Endothelial cell of umbilical vein (primary cell): ENCODE measurements at places on chromosomes 16 and 17. TPM values are rescaled to one million over a fixed set of nuclear protein-coding genes. Genes with fewer than 3 reads are reported as not detected.

GRCh38 chr17:17669580-17670235 is 11.6 kb upstream of the RAI1 start:
- no peaks in the 10 kb centered on the region for H3K36me3 ChIP-seq
- H3K27ac ChIP-seq = no peak overlapping the region
- H3K4me1 ChIP-seq = no peaks in the 10 kb centered on the region
- H3K4me3 ChIP-seq = no peak overlapping the region

DNA sequence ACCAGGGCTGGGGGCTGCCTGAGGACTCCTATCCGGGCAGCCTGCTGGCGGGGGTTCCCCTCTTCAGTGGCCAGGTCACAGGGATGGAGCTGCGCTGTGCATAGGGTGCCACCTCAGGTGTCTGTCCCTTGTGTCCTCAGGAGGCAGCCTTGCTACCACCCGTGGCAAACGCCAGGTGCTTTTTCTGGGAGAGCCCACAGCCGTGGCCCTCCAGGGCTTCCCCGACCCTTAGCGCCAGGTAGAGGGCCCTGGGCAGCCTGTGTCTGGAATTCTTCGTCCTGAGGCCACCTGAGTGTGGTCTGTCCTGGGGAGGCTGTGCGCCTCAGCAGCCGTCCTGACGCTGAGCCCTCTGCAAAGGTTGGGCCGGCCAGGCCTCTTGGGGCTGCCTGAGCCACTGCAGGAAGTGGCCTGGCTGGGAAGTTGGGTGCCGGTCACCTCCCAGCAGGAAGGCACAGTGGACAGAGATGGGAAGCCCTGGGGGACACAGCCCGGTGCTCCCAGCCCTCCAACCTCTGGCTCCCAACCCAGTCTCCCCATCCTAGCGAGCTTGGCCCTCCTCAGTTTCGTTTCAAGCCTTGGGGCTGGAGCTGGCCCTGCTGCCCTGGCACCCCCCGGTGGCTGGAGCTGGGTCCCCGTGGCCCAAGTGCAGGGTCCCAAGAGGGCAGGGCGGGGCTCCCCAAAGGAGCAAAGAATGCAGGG is 7.6 kb upstream of the BAIAP3 start:
- H3K4me1 ChIP-seq = no peaks in the 10 kb centered on the region
- H3K4me3 ChIP-seq = no peak overlapping the region
- no peaks in the 10 kb centered on the region for H3K27me3 ChIP-seq
- no peak overlapping the region for H3K27ac ChIP-seq
- DNase-seq = no peak

DNA sequence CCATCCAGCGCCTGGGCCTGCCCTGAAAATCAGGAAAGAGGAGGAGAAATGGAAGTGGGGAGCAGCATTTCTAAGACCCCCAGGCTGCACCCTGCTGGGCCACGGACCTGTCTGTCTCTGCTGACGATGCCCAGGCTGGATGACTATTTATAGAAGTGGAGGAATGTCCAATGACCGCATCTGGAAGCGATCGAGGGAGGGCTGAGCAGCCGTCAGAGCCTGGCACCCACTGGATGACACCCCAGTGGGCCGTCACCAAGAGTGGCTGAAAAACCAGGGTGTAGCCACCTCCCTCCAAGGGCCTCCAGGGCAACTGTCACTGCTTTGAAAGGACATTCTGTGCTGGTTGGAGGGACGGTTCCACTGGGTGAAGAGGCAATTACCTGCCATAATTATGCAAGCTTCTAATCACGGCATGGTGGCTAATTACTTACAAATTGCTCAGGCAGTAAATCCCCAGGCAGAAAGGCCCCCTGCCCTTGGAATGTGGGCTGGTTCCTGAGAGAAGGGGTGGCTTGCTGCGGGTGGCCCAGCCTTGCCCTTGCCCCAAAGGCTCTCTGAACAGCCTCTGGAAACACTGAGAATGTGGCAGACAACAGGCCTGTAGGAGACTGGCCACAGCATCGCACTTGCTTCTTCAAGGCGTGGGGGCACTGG is 332.1 kb downstream of the C16orf95 start:
- H3K36me3 ChIP-seq = no peaks in the 10 kb centered on the region
- no peaks in the 10 kb centered on the region for H3K27me3 ChIP-seq
- no peak overlapping the region for H3K27ac ChIP-seq
- DNase-seq = no peak
- no peak overlapping the region for H3K4me3 ChIP-seq
- no peaks in the 10 kb centered on the region for H3K4me1 ChIP-seq

GRCh38 chr17:40074871-40075200 is 12.1 kb downstream of the THRA start:
- H3K4me1 ChIP-seq = peaks cover 18% of the 10 kb centered on the region
- no peaks in the 10 kb centered on the region for H3K27me3 ChIP-seq
- no peak overlapping the region for H3K27ac ChIP-seq
- peaks cover 10% of the 10 kb centered on the region for H3K36me3 ChIP-seq

- no peak overlapping the region for H3K27ac ChIP-seq
- no peaks in the 10 kb centered on the region for H3K27me3 ChIP-seq
- H3K4me1 ChIP-seq = peaks cover 20% of the 10 kb centered on the region
- no peak for DNase-seq
- no peak overlapping the region for H3K4me3 ChIP-seq
Observed at GRCh38 chr16:77663711-77664110, 58.6 kb upstream of the NUDT7 start.

- peaks cover 5% of the 10 kb centered on the region for H3K27me3 ChIP-seq
- H3K4me3 ChIP-seq = no peak overlapping the region
- H3K4me1 ChIP-seq = no peaks in the 10 kb centered on the region
- no peaks in the 10 kb centered on the region for H3K36me3 ChIP-seq
- DNase-seq = no peak
Observed at GRCh38 chr16:80887062-80887461, 82.7 kb upstream of the CDYL2 start.

DNA sequence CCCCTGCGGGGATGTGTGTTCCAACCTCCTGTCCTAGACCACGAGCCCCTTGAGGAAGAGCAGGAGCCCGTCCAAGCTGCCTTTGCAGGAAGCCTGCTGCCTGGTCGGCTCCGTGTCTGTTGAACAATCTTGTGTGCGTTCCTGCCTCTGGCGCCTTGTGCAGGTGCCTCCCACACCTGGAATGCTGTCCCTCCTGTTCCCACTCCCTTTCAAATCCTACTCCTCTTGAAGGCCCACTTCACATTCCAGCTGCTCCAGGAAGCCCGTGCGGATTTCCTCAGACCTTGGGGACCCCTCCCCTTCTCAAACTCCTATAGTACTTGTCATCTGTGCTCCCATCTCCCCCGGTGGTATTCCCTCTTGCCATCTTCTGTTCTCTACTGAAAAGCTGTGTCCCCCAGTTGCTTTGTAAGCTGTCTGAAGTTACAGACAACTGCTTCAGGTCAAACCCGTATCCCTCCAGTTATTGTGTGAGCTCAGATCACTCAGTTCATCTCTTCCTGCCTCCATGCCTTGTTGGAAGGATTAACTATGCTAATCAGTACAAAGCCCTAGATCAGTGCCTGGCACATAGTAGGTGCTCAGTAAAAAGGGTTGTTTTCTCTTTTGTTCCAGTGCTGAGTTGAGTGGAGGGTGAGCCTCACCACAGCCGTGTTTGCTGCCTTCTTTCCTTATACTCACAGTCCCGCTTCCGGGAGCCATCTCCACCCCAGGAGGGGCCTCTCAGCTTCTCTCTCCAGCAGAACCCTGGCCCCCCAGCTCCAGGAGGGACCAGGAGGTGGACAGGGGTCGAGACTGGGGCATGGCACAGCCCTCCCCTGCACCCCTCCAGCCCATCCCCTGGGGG is 241.8 kb upstream of the CIBAR2 start:
- no peak overlapping the region for H3K4me3 ChIP-seq
- no peaks in the 10 kb centered on the region for H3K36me3 ChIP-seq
- H3K4me1 ChIP-seq = peaks cover 5% of the 10 kb centered on the region
- no peak for DNase-seq

GRCh38 chr17:32483451-32484019 is 3.3 kb upstream of the CDK5R1 start:
- H3K36me3 ChIP-seq = peaks cover 24% of the 10 kb centered on the region
- H3K27me3 ChIP-seq = no peaks in the 10 kb centered on the region
- peak; percentile 72 for DNase-seq
- no peak overlapping the region for H3K4me3 ChIP-seq
- no peak overlapping the region for H3K27ac ChIP-seq
- H3K4me1 ChIP-seq = peaks cover 6% of the 10 kb centered on the region

- no peaks in the 10 kb centered on the region for H3K4me1 ChIP-seq
- no peaks in the 10 kb centered on the region for H3K36me3 ChIP-seq
- no peak overlapping the region for H3K27ac ChIP-seq
- H3K27me3 ChIP-seq = no peaks in the 10 kb centered on the region
- H3K4me3 ChIP-seq = no peak overlapping the region
Observed at GRCh38 chr16:49918257-49918656, 62.3 kb upstream of the ZNF423 start.

DNA sequence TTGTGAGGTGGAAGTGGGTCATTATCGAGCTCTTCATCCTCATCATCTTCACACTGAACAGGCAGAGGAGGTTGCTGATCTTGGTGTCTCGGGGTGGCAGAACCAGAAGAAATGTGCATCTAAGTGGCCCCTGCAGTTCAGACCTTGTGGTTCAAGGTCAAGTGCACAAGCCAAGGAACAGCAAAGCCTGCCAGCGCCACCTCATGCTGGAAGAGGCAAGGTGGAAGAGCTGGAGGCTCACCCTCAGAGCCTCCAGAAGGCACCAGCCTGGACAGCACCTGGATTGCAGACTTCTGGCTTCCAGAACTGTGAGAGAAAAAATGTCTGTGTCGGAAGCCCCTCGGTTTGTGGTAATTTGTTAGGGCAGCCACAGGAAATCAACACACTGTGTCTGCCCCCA is 32.7 kb downstream of the IFT140 start:
- H3K4me1 ChIP-seq = no peaks in the 10 kb centered on the region
- no peaks in the 10 kb centered on the region for H3K27me3 ChIP-seq
- DNase-seq = no peak
- no peak overlapping the region for H3K27ac ChIP-seq

Gene TRAPPC1
- total RNA-seq = 139 and 146 TPM in 2 replicates

Gene RNU2-1
- total RNA-seq = 3,596 and 4,679 TPM in 2 replicates

Gene PIRT
- not detected in 2 replicates for total RNA-seq

Gene KRTAP16-1
- not detected in 2 replicates for total RNA-seq

Gene CLEC3A
- not detected in 2 replicates for total RNA-seq

Gene RND2
- total RNA-seq = 0.53 and 0.97 TPM in 2 replicates

Gene NAGS
- 5.8 and 6.1 TPM in 2 replicates for total RNA-seq
